Fibroblast of the conjunctiva (primary cell): ENCODE measurements at places on chromosomes 2 and 18.

GRCh38 chr2:113910110-113910717 lies 20.3 kb downstream of the ACTR3 start:
- no peak for DNase-seq

DNA sequence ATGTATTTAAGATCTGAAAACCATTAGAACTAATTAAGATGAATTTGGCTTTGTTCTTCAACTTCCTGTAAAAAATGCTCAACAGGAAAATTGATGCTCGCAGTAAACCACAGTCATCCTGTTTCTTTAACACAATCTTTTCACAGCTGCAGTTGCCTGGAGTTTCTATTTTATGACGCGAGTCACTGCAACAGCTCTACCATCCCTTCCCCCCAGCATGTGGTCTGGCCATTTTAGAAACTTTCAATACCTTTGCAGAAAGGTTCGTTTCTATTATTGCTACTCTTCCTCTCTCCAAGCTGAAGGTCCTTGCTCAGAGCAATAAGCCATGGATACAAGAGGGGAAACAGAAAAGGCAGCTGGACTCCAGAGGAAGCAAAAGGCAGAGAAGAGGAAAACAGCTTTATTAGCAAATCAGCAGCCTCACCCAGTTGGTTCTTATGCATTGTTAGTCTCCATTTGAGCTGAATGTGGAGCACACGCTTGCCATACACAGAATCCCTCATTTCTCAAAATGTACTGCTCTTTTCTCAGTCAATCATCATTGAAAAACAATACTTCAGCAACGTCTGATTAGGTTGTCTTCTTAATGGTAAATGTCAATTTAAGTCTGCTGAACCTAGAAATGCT lies 3.9 kb downstream of the WIPF1 start:
- DNase-seq: peak; percentile 59

DNA sequence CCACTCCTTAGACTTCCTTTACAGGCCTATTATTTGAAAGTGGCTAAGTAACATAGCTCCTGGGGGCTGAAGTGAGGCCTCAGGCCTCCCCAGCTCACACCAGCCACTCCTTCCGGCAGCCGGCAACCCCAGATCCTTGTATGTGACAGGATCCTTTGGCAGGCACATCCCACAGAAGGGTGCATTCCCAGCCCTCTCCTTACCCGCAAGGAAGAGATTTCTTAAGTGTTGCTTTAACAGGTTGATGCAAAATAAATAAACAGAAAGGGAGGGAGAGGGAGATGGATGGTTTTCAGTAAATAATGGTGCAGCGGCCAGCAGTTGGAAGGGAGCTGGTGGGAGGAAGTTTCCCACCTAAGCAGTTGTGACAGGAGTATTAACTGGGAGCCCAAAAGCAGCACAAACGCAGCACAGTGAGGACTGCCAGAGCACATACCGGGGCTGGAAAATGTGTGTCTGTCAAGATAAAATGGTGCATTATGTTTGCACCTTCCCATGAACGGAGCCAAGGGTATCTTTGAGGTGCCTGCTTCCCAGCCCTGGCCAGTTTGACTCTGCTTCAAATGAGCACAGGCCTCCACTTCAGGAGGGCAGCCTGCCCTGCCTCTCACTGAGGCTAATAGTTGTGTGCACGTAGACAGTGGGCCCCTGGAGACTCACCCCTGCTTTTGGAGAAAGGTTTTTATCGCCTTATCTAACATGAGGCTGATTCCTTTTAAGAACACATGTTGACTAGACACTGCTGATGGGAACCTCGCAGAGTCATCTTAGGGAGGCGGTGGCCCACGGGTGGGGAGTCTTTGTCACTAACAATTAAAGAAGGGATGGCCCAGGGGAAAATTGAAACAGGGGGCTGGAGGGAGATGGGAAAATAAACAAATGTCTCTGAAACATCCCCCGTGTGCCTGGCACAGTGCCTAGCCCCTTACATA lies 32.8 kb downstream of the NRP2 start:
- no peak for DNase-seq

DNA sequence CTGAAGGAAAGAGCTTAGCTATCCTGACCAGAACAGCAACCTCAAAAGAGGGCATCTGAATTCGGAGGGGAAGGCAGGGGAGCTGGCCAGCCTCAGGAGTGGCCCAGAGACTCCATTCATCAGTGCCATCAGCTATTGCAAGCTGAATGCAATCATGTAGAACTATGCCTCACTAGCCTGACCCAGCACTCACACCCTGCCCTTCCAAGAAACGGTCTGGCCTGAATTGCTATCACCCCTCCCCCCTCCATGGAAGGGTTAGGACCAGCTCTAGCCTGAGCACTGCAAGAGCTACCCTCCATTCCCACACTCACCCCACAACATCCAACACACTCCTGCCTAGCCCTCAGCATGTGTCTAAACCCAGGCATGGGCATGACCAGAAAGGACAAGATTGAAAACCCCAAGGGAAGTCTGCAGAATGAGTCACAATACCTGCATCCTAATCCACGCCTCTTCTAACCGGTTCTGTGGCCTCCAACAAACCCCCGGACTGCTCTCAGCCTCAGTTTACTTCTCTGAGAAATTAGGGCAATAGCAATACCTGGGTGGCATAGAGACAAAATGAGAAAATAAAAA lies 120.3 kb downstream of the BCL11A start:
- no peak for DNase-seq

DNA sequence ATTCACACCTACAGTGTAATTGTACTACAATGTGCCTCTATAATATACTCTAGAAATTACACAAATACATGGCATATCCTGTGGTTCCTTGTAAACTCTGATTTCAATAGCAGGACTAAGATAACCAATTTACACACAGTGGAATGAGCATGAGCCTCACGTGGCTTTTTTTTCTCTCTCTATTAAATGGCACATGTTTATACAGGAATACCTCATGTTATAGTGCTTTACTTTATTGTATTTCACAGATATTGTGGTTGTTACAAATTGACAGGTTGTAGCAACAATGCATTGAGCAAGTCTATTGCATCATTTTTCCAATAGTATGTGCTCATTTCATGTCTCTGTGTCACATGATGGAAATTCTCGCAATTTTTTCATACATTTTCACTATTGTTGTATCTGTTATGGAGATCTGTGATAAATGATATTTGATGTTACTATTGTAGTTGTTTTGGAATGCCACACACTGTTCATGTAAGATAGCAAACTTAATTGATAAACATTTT lies 260.0 kb downstream of the FSIP2 start:
- DNase-seq: no peak

DNA sequence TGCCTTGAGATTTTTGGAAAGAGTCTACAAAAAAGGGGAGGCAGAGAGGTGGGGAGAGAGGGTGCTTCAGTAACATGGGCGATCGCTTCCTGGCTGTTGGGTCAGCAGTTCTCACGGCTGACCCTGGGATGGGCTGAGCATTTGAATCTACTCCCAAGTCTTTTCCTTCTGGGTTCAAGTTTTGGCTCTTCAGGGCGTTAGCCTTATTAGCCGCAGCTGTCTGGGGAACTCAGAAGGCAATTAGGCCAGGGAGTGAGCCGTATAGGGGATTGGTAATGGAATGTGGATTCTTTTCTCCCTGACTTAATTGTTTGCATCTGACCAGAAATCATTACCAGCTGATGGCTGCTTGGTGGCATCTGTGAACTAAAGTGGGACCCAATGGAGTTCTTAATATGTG lies 250.5 kb upstream of the SKOR2 start:
- no peak for DNase-seq

- DNase-seq: peak; percentile 65
Observed at GRCh38 chr2:67840460-67841068, 222.2 kb downstream of the C1D start.

DNA sequence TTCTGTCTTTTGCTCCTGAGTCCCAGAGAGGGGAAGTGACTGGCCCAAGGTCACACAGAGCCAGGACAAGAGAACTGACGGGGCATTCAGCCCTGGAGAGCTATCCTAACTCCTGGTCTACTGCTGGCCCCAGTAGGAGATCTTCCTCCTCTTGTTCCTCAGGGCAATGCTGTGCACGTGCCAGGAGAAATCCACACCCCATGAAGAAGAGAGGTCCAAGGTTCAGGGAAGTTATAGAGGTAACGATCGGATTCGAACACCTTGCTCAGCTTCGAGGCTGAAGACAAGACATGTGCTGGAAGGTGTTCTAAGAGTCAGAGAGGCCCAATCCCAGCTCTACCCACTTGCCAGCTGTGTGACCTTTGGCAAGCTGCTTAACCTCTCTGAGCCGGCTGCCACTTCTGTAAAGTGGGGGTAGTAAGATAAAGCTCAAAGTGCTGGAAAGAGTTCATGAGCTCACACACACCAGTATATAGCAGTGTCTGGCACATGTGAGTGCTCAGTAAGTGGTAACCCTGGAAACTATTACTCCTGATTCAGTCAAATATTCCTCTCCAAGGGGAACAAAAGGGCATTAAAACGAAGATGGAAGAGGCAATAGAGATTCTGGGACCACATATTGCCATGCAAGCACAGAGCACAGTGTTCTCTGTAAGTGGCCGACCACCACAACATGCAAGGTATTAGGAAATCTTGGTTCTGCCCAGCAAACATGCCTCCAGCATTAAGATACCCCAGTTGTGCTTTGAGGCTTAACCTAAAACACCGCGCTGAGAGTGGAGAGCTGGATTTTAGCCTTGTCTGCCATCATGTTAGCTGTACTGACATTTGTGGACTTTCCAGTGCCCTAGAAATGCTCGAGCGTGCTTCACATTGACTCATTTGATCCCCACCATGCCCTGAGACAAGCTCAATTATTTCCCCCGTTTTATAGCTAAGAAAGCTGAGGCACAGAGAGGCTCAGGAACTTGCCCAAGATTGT lies 25.6 kb downstream of the SERTAD2 start:
- no peak for DNase-seq

GRCh38 chr2:37653805-37654378 lies 17.6 kb downstream of the CDC42EP3 start:
- DNase-seq: no peak

GRCh38 chr18:991441-991840 lies 86.8 kb downstream of the ADCYAP1 start:
- no peak for DNase-seq

GRCh38 chr18:55794288-55795052 lies 206.5 kb upstream of the TCF4 start:
- peak; percentile 62 for DNase-seq

- no peak for DNase-seq
Observed at GRCh38 chr2:64327510-64328414, 126.2 kb upstream of the LGALSL start.

GRCh38 chr2:18934886-18935285 lies 345.5 kb upstream of the NT5C1B start:
- DNase-seq: no peak

DNA sequence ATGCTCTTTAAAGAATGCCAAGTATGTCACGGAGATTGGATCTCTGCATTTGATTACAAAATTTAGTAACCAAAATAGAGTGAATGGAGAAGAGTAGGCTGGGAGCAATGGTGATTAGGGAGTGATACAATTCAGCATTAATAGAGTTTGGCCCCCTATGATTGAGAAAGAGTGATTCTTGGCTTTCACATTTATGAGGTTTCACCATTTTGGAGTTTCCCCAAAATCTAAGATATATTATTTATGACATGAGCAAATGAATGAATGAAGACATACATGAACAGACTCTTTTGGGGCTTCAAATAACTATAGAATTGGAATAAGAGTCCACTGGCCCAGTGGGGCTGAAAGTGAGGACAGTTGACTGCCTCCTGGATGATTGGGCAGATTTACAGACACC lies 255.2 kb downstream of the LPIN1 start:
- no peak for DNase-seq

DNA sequence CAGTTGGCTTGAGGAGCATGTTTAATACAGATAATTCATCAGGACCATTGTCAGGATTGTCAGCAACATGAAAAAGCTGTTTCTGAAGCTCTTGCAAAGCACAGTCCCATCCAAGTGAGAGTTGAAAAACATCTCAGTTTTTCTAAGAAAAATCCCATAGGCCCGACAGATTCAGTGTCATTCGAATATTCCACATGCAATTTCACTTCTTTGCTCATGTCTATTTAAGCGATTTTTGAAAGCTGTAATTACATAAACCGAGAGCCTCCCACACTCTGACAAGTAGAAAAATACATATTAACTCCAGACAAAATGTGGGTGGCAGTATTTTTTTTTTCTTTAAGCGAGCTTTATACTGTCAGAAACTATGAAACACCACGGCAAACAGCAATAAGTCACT lies 134.7 kb upstream of the GALNT5 start:
- no peak for DNase-seq

GRCh38 chr2:196742685-196743084 lies 56.8 kb downstream of the GTF3C3 start:
- DNase-seq: no peak

- DNase-seq: no peak
Observed at GRCh38 chr2:101341421-101341820, 32.9 kb upstream of the RNF149 start.

- no peak for DNase-seq
Observed at GRCh38 chr2:218400167-218400929, 680 bp downstream of the CTDSP1 start.

DNA sequence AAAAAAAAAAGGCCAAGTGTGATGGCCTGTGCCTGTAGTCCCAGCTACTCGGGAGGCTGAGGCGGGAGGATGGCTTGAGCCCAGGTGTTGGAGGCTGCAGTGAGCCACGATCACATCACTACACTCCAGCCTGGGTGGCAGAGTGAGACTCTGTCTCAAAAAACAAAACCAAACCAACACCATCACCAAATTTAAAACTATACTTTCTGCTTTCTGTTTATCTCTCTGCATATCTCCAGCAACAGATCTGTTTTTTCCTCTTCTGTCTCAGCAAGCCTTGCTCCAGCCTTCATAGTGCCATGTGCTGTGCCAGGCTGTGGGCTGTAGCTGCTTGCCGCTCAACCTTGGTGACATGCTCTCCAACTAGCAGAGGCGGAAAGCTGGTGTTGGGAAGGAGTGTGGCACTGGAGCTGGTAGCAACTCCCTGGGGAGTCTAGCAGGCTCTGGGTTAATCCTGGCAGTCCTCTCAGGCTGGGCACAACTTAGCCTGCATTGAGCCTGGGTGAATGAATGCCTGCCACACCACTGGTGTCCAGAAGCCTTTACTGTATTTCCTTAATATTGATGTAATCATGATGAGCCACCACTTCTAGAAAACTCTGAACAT lies 204.1 kb downstream of the LDLRAD4 start:
- no peak for DNase-seq

DNA sequence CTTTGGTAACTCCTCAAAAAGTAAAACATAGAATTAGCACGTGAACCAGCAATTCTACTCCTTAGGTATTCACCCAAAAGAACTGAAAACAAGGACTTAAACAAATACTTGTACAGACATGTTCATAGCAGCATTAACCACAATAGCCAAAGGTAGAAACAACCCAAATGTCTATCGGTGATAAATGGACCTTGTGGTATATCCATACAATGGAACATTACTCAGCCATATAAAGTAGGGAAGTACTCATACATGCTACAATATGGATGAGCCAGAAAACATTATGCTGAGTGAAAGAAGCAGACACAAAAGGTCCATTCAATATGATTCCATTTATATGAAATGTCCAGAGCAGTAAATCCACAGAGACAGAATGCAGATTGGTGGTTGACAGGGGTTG lies 182.8 kb downstream of the DNER start:
- no peak for DNase-seq

- no peak for DNase-seq
Observed at GRCh38 chr2:67039517-67040103, 357.5 kb upstream of the ETAA1 start.

GRCh38 chr2:233992513-233993217 lies 57.8 kb upstream of the SPP2 start:
- DNase-seq: no peak

GRCh38 chr18:245282-245847 lies 22.5 kb downstream of the THOC1 start:
- DNase-seq: no peak
